ENCODE measurements at places on chromosomes 1 and 21. TPM values are rescaled to one million over a fixed set of nuclear protein-coding genes. Genes with fewer than 3 reads are reported as not detected.

Gene SLC27A3
- 26.5 TPM for total RNA-seq

Gene C1orf185
- not detected for total RNA-seq

Gene VCAM1
- 1.7 TPM for total RNA-seq

Gene ZMPSTE24
- 42.5 TPM for total RNA-seq

Gene CHI3L1
- not detected for total RNA-seq

Gene HES2
- 13.3 TPM for total RNA-seq

Gene S100A2
- 4.0 TPM for total RNA-seq

Gene SPATA46
- not detected for total RNA-seq

Gene SPRR4
- total RNA-seq = not detected

Gene HSF2BP
- total RNA-seq = 0.67 TPM

Gene ASB17
- total RNA-seq = not detected

Gene NDC1
- total RNA-seq = 29.2 TPM

Gene MIXL1
- total RNA-seq = 1.2 TPM

Gene CENPL
- 20.8 TPM for total RNA-seq

Gene TOR1AIP1
- total RNA-seq = 30.2 TPM

Gene GNG12
- total RNA-seq = 152 TPM

Gene RGS4
- 59.3 TPM for total RNA-seq

Gene DNALI1
- total RNA-seq = 8.1 TPM

Gene VAMP4
- total RNA-seq = 10.1 TPM

Gene SPATA21
- not detected for total RNA-seq

Gene GRIK1
- total RNA-seq = not detected

Gene TMEM81
- 2.9 TPM for total RNA-seq

Gene SLC30A2
- not detected for total RNA-seq

Gene TSPAN1
- total RNA-seq = 0.37 TPM

Gene IFI44L
- total RNA-seq = 1.5 TPM

Gene PLEKHN1
- 0.88 TPM for total RNA-seq

Gene TNFSF4
- 59.6 TPM for total RNA-seq

Gene IPP
- total RNA-seq = 7.2 TPM

Gene GPR157
- total RNA-seq = 5.2 TPM

Gene FCAMR
- not detected for total RNA-seq

Gene CRYBG2
- total RNA-seq = not detected

Gene SH2D2A
- total RNA-seq = 1.8 TPM

Gene HSPA13
- 44.8 TPM for total RNA-seq

Gene F13B
- not detected for total RNA-seq

Gene TPTE
- not detected for total RNA-seq

Gene TCHH
- total RNA-seq = not detected

Gene GPR153
- total RNA-seq = 2.8 TPM

Gene TTLL7
- total RNA-seq = 4.9 TPM

Gene RHEX
- total RNA-seq = not detected

Gene CELA2A
- not detected for total RNA-seq

Gene KRTCAP2
- total RNA-seq = 170 TPM

Gene KRTAP7-1
- not detected for total RNA-seq

Gene CD1D
- not detected for total RNA-seq

Gene KCNQ4
- total RNA-seq = 0.07 TPM

Gene SYT11
- total RNA-seq = 36.5 TPM

Gene LRRC38
- total RNA-seq = not detected

Gene CYP4X1
- total RNA-seq = 3.7 TPM

Gene LDLRAD2
- 0.42 TPM for total RNA-seq

Gene ADORA1
- total RNA-seq = not detected

Gene TRIM46
- 9.6 TPM for total RNA-seq

Gene EVA1C
- total RNA-seq = 38.6 TPM

Gene RXFP4
- total RNA-seq = not detected

Gene OR2L13
- total RNA-seq = not detected

Gene LGR6
- not detected for total RNA-seq

Gene SLC19A2
- total RNA-seq = 7.0 TPM

Gene GJA9
- total RNA-seq = not detected

Gene LINGO4
- not detected for total RNA-seq

Gene S100A16
- total RNA-seq = 701 TPM

Gene CRNN
- total RNA-seq = not detected

Gene KCNN3
- total RNA-seq = 0.85 TPM

Measured in endothelial cell of umbilical vein (primary cell).